ENCODE measurements at places on chromosomes 2 and 18.

- H3K36me3 ChIP-seq = peaks cover 6% of the 10 kb centered on the region
- H3K27ac ChIP-seq = no peak overlapping the region
- DNase-seq = no peak
- H3K4me3 ChIP-seq = no peak overlapping the region
These were observed 110.2 kb downstream of the OLA1 start for GRCh38 chr2:174138161-174138560.

- H3K4me1 ChIP-seq = peaks cover 10% of the 10 kb centered on the region
- H3K4me3 ChIP-seq = no peak overlapping the region
- no peak for DNase-seq
- H3K36me3 ChIP-seq = peaks cover 4% of the 10 kb centered on the region
These were observed 3.7 kb upstream of the MTCL1 start for GRCh38 chr18:8701546-8702118.

DNA sequence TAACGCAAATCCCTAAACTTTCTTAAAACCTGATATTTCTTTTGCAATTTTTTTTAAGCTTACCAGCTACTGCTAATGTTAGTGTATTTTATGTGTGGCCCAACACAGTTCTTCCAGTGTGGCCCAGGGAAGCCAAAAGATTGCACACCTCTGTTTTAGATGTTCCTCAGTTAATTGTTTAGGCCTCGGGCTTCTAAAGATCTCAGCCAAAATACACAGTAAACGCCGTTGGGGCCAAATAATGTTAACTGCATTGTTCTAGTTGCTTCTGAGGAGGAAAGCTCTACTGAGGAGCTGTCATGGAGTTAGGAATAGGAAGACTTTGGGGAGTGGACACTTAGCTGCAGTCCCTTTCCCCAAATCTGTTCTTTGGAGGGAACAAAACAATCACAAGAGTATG lies 2.0 kb downstream of the HSPE1 start:
- no peak for DNase-seq
- H3K4me1 ChIP-seq = peaks cover 49% of the 10 kb centered on the region
- H3K4me3 ChIP-seq = peak overlapping the region; percentile 96
- H3K27me3 ChIP-seq = no peaks in the 10 kb centered on the region

- no peaks in the 10 kb centered on the region for H3K27me3 ChIP-seq
- H3K27ac ChIP-seq = no peak overlapping the region
- H3K36me3 ChIP-seq = no peaks in the 10 kb centered on the region
- DNase-seq = no peak
- H3K4me1 ChIP-seq = no peaks in the 10 kb centered on the region
These were observed 414.3 kb upstream of the RGPD4 start for GRCh38 chr2:107412209-107412904.

- H3K27ac ChIP-seq = no peak overlapping the region
- no peak overlapping the region for H3K4me3 ChIP-seq
- no peaks in the 10 kb centered on the region for H3K27me3 ChIP-seq
- H3K4me1 ChIP-seq = no peaks in the 10 kb centered on the region
These were observed 73.9 kb upstream of the NCKAP5 start for GRCh38 chr2:133641942-133642725.

DNA sequence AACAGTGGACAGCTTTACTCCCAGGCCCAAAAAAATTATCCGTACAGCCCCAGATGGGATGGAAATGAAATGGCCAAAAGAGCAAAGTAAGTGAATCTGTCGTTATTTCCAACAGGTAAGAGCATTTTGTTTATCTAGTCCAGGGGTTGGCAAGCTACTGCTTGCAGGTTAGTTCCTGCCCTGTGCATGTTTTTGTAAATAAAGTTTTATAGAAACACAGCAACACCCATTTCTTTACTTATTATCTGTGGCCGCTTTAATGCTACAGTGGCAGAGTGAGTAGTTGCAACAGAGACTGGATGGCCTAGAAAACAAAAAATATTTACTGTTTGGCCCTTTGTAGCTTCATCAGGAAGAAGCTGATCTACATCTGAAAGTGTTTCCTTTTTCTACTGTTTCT lies 94.3 kb upstream of the FOSL2 start:
- no peaks in the 10 kb centered on the region for H3K27me3 ChIP-seq
- H3K36me3 ChIP-seq = peaks cover 11% of the 10 kb centered on the region
- no peak overlapping the region for H3K27ac ChIP-seq
- no peak overlapping the region for H3K4me3 ChIP-seq

GRCh38 chr18:57444301-57444759 lies 9.2 kb downstream of the ONECUT2 start:
- H3K36me3 ChIP-seq = peaks cover 3% of the 10 kb centered on the region
- H3K4me3 ChIP-seq = no peak overlapping the region
- H3K4me1 ChIP-seq = peaks cover 17% of the 10 kb centered on the region

Measured in activated T-cell treated with anti-CD3 and anti-CD28 coated beads, Interleukin-2, amount 50 U/mL, for 72 hours (primary cell).